Nephron progenitor cell (in vitro differentiated cells): ENCODE measurements at places on chromosomes 7 and 10.

- no peak for DNase-seq
Observed at GRCh38 chr10:106226142-106226541, 938.4 kb downstream of the SORCS1 start.

- no peak for DNase-seq
Observed at GRCh38 chr7:54885285-54885684, 126.3 kb upstream of the SEC61G start.

DNA sequence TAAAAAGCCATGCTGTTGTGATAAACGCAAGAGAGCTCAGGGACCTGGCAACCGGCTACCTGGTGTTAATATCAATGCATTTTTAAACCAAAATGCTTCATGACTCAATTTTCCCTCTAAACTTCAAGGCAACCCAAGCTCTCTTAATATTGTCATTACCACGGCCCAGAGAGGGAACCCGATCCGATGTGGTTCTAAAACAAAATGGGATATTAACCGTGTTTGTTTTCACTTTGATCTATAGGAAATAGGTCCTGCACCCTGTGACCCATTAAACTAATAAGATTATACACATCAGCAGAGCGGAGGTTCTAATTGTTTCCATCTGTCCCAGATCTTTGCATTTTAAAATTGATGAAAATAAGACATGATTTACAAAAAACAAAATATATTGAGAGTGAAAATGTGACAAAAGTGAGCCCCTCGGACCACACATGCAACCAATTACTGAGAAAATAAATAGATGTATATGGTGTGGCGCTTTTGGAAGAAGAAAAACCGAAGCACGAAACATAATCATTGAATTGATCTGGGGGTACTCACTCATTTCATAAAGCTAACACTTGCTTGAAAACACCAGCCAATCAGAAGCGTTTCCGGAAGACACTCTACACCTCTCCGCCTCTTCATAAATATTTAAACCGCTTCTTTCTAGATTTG lies 290.3 kb upstream of the NFE2L3 start:
- DNase-seq, result no peak

- DNase-seq, result no peak
Observed at GRCh38 chr7:16762177-16762576, 8.6 kb downstream of the TSPAN13 start.

GRCh38 chr7:102811942-102812678 lies 63.3 kb downstream of the FAM185A start:
- no peak for DNase-seq

- no peak for DNase-seq
Observed at GRCh38 chr10:124122211-124122610, 28.8 kb upstream of the CHST15 start.

GRCh38 chr7:133830081-133830480 lies 297.1 kb upstream of the LRGUK start:
- no peak for DNase-seq

- no peak for DNase-seq
Observed at GRCh38 chr10:30537586-30537985, 92.0 kb downstream of the LYZL2 start.

DNA sequence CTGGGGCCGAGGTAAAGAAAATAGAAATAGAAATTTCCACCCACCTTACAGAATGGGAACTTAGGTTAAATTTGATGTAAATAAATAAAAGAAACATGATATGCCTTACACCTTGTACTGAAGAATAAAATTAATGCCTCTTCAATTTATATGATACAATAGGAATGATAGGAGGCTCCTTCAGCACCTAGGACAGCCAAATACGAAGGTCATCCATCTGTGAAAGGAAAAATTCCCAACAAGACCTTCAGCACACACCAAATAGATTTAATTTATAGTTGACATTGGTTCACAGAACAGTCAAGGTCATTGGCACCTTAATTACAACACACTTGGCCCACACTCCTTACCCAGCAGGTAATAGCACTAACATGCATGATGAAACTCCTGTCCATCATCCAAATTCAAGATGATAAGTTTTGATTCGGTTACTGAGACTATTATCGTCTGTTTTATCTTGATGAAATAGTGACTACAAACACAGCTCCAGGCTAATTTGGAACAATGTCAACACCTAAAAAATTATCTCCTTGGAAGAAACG lies 250.9 kb downstream of the SNX13 start:
- DNase-seq, result no peak

- no peak for DNase-seq
Observed at GRCh38 chr10:69043931-69044531, 43.9 kb upstream of the SRGN start.

- no peak for DNase-seq
Observed at GRCh38 chr10:112991888-112992491, 41.9 kb downstream of the TCF7L2 start.

GRCh38 chr10:43376046-43376635 lies 4.7 kb downstream of the FXYD4 start:
- no peak for DNase-seq

DNA sequence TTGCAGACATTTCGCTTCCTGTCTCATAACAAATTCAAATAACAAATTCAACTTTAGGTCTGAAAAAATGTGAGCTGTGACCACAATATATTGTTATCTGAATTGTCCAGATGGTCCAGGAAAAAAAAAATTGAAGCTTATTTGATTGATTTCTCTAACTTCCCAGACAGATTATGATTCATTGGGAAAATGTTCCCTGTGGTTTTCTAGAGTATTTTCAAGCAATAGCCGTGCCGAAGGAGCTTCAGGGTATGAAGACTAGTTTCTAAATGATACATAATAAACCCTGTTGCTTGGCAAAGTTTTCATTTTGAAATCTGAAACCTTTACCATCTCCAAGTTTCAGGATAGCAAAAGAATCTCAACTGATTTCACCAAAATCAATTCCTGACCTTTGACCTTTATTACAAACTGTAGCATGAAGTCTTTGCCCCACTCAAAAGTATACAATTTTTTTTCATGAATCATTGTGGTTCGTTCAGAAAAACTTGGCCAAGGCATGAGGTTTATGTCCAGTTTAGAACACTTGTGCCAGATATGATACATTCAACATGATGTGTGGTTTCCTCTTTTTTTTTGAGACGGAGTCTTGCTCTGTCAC lies 109.9 kb downstream of the JCAD start:
- DNase-seq, result no peak

- DNase-seq, result no peak
Observed at GRCh38 chr7:132109769-132110168, 466.5 kb downstream of the PLXNA4 start.

DNA sequence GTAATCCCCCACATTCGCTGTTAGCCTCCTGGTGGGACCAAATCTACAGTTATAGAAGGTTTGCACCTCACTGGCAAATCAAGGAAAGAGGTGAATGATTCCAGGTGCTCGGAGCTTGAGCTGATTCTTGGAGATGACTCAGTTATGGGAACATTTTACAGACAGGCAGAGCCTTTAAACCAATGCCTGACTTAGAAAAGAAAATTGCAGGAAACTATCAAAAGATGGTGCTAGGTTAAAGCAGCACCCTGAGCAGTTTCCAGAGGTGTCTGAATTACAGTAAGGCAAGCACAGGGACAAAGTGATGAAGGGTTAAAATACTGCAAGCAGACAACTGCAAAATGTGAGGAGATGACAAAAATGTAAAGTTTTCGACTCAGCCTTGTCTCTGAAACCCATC lies 2.9 kb downstream of the LRRTM3 start:
- DNase-seq, result no peak

DNA sequence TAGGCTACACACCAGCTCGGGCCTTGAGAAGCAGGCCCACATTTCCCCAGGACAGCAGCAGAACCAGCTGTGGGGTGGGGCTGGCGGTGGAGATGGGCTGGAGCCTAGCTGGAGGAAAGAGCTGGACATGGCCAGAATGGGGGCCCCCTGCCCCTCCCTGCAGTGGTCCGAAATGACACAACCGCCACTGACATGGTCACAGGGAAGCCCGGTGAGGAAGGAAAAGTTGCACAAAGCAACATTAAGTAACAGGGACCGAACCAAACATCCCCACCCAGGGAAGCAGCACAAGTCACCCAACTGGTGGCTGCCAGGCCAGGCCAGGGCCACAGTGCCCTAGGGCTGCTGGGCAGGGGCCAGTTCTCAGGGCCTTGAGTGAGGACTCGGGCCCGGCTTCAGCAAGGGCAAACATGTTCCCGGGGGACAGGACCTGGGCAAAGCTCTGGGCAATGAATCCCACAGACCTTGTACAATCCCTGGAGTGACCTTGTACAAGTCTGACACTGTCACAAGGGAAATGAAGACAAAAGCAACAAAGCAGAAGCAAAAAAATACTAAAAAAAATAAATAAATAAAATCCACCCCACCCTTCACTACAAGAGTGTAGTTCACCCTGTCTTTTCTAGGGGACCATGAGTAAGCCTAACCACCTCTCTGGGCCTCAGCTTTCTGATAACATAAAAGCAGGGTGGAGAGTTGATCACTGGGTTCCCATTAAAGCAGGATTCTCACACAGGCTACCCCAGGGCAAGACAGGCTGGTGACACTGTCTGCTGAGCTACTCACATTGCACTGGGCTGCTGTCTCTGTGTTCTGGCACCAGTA lies 33.0 kb downstream of the PSAP start:
- DNase-seq, result no peak

- no peak for DNase-seq
Observed at GRCh38 chr7:44305564-44306507, 19.6 kb downstream of the CAMK2B start.

DNA sequence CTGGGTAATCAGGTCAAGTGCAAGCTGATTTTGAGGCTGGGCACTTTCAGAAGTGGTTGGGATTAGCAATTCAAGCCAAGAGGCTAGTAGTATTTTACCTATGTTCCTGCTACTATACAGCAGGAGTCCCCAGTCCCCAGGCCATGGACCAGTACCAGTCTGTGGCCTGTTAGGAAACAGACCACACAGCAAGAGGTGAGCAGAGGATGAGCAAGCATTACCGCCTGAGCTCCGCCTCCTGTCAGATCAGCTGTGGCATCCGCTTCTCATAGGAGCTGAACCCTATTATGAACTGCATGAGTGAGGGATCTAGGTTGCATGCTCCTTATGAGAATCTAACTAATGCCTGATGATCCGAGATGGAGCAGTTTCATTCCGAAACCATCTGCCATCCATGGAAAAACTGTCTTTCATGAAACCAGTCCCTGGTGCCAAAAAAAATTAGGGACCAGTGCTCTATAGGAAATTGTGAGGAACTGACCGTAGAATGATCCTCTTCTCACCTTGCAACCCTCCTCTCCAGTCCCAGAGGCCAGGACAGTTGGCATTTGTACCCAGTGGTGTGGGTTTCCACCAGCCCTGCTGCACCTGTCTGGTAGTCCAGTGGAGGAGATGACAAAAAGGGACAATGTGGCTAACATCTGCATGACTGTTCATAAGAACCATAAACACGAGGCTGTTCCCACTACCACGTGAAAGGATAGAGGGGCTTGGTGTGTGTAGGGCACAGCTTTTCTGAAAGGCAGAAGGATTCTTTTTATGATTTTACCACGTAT lies 172.5 kb downstream of the KIAA1217 start:
- DNase-seq, result no peak

- DNase-seq, result no peak
Observed at GRCh38 chr10:127041552-127041951, 136.3 kb downstream of the DOCK1 start.

DNA sequence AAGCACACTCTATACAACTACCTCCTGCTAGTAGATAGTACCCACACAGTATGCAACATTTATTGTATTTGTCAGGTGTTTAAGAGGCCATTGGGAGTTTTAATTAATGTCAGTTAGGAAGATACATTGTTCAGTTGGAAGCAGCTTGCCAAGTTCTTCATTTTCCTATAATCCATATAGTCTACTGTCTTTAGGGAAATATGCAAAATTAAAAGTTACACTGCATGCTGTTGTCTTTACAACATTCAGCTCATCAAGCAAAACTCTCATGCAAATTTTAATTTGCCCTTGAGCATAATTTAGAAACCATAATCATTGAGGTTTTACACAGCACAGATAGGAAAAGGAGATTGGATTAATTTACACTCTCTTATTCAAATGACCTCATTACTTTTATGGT lies 17.4 kb downstream of the FOXP2 start:
- no peak for DNase-seq

- no peak for DNase-seq
Observed at GRCh38 chr7:23377134-23377533, 78.0 kb downstream of the MALSU1 start.

- peak; percentile 12 for DNase-seq
Observed at GRCh38 chr7:51121931-51122425, 194.6 kb downstream of the COBL start.

DNA sequence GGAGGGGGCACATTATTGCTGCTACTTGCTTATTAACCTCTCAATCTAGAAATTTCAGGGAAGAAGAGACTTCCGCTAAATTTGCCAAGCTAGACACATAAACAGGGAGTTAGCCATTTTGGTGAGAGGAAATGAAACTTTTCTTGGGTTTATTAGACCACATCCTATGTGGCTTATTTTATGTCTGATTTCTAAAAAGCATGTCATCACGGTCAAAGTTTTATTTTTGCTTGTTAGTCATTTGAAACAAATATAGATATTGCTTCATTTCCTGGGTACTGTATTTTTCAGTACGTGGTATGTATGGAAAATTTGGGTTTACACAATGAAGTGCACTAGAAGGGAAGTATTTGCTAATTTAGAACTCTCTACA lies 144.1 kb downstream of the TCF7L2 start:
- DNase-seq, result no peak

- no peak for DNase-seq
Observed at GRCh38 chr7:17663061-17663675, 277.1 kb downstream of the SNX13 start.

DNA sequence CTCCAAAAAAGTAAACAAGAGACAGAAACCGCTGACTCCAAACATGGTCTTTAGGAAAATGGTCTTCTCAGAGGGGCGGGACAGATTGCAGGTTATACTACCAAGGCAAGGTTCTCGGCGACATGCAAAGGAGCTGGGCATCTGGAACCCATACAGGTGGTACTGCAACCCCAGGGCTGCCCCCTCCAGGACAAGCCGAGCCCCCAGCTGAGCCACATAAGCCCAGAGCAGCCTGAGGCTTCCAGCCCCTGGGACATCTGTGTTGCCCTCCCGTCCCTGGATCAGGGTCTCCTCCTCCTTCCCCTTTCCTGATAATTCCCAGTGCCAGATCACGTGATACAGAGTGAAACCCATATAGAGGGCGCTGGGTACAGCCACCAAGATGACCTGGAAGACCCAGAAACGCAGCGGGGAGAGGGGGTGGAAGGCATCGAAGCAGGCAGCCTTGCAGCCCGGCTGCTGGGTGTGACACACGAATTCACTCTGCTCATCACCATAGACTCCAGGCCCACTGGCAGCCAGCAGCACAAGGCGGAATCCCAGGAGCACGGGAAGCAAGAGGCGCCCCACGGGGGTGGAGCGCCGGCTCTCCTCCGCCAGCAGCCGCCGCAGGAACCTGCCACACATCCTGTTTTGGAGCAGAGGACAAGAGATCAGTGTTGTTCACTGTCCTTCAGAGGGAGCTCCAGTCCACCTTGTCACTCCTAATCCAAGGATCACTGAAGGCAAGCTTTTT lies at the start of gene GJC3:
Gene GJC3, minus strand, starts transcription at position 627 of the 736 bp plus-strand sequence. Its CDS starts 0 bp downstream, at position 627.
- DNase-seq, result peak; percentile 53

GRCh38 chr10:124685261-124685660 lies 58.9 kb downstream of the FAM53B start:
- no peak for DNase-seq

GRCh38 chr10:132698211-132698751 lies 87.7 kb downstream of the NKX6-2 start:
- no peak for DNase-seq
